ENCODE measurements at places on chromosomes 11 and 22.

- peak; percentile 84 for DNase-seq
Measured at GRCh38 chr11:88886796-88887195, 179.0 kb downstream of the GRM5 start.

GRCh38 chr11:75280227-75280701 is 39.7 kb downstream of the TPBGL start:
- peak; percentile 92 for DNase-seq

- DNase-seq: no peak
Measured at GRCh38 chr22:48241658-48242057, 1479.2 kb downstream of the TBC1D22A start.

- DNase-seq: no peak
Measured at GRCh38 chr11:12067796-12068357, 42.5 kb upstream of the MICAL2 start.

DNA sequence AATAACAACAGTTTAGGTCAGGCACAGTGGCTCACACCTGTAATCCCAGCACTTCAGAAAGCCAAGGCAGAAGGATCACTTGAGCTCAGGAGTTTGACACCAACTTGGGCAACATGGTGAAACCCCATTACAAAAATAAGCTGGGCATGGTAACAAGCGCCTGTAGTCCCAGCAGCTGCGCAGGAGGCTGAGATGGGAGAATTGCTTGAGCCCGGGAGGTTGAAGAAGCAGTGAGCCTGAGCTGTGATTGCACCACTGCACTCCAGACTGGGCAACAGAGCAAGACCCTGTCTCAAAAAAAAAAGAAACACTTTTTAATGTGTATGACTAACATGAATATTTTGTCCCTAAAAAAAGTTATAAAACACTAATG is 24.5 kb upstream of the TFIP11 start:
- DNase-seq: no peak

DNA sequence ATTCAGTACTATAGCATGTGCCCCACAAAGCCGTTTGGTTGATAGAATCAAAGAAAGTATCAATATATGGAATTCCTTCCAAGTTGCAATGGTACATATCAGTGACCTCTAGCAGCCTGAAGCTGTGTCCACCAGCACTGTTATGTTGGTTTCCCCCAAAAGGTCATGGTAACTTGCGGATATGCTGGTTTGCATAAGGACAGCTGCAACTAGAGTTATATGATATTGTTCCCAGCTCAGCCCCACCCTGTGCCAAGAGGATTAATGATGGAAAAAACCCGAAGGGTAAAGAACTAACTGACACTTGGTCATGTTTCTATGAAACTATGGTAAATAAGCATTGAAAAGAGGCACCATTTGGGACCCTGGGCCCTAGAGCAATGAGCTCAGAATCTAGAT is 93.5 kb downstream of the PDHX start:
- no peak for DNase-seq

DNA sequence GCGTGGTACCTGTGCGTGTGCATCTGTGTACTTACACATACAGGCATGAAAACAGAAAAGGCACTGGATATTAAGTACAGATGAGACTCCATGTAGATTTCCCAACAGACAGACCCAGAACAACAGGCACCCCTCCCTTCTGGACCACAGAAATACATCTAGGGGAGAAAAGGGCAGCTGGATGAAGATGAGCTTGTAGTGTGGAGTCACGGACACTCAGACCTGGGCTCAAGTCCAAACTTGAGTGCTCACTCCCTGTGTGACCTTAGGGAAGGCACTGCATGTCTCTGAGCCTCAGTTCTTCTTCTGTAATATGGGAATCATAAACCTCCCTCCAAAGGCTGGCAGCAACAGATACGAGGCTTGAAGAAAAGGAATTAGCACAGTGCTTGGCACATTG is 108.9 kb downstream of the GALNT18 start:
- DNase-seq: no peak

DNA sequence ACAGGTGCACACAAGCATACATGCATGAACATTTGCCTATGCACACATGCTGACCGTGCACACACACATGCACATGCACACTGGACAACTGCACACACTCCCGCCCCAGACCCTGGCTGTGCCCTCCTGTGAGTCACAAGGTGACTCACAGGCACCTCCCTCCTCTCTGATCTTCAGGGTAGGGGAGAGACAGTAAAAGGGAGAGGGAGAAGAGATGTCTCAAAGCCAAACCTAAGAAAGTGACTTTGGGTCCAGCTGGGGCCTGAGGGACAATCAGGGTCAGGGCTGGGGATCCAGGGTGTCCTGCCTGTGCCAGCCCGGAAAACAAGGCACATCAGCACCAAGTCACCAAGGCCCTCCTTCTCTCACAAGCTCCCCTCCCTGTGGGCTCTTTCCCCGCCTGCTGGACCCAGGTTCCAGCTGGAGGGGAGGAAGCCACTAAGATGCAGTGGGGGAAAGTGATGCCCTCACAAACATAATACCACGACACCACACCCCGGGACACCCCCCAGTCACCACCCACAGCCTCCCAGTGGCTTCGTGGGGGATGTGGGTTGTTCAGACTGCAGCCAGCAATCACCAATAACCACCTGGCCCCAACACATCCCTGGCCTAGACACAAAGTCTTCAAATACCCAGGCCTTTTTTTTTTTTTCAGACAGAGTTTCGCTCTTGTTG is 39.3 kb downstream of the PDGFB start:
- DNase-seq: no peak

DNA sequence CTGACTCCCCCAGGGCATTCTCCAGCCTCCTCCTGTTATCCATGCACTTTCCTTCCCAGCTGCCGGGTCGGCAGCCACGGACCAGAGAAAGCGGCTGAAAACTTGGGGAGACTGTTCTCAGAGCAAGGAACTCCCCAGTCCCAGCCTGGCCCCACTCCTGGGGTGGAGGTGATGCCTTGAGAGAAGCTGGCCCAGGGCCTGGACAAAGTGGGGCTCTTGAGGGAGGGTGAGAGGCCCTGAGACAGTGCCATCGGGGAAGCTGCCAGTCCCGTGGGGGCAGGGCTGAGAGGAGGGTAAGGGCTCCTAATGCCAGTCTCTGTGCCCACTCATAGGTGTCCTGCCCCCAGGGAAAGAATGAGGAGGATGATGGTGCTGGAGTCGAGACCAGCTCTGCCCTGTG is 53.8 kb downstream of the FLRT1 start:
- DNase-seq: no peak

- no peak for DNase-seq
Measured at GRCh38 chr22:28103596-28103995, 184.5 kb upstream of the PITPNB start.

DNA sequence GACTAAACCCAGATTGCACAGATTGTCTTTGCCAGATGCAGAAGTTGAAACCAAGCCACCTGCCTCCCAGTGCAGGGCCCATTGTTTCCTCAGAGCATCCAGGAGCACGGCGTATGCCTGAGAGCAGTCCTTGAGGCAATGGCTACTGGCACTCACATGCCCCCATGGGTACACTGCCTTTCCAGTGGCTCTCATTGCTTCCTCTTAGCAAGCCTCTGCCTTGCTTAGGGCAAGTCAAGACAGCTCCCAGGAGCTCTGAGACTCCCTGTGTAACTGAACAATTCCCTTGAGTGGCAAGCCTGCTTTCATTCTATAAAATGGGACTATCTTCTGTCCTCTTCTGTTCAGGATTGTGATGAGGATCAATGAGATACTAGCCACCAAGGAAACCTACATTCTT is 4.1 kb downstream of the SYTL2 start:
- DNase-seq: no peak

- no peak for DNase-seq
Measured at GRCh38 chr11:130533113-130533798, 84.8 kb downstream of the ADAMTS15 start.
